Activated CD8-positive, alpha-beta T cell treated with anti-CD3 and anti-CD28 coated beads for 36 hours (primary cell): ENCODE measurements at places on chromosomes 16 and 17.
A peak's percentile ranks its signal among the peaks of the same experiment; 100 is the strongest.

DNA sequence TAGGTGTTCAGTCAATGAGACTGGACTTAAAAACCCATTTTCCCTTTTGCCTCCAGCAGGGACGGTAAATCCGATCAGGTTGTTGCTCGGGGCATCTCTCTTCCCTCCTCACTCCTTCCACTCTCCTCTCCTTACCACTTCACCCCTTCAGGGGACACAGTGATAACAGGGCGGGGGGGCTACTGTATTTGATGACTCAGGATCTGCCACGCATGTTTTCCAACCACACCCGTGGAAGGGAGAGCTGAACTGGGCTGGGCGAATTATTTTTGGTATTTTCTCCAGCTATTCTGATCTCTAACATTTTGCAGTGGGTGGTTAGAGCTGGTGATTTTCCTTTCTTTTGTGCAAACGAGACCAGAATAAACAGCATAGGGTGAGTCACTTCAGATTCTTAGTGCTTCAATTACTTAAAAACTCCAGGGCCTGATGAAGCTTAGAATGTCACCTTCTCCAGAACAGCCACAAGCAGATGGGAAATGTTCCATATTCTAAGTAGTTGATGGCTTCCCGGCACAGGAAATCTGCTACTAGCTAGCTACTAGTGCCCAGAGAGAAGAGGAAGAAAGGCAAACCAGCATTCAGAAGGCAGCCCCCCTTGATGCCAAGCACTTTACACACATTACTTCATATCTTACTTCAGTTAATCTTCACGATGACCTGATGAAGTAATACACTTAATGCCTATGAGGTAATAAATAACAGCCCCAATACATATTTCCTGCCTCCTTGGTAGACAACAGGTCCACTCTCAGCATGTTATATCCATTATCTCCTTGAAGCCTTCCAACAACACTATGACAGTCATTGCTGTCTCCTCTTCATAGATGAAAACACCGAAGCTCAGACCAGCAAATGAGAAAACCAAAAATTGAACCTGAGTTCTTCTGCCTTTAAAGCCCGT lies 74.1 kb downstream of the ASIC2 start:
- no peaks in the 10 kb centered on the region for H3K4me1 ChIP-seq
- H3K36me3 ChIP-seq, result no peaks in the 10 kb centered on the region
- H3K27me3 ChIP-seq, result peaks cover 9% of the 10 kb centered on the region
- no peak overlapping the region for H3K4me3 ChIP-seq
- DNase-seq, result no peak

- H3K4me1 ChIP-seq, result peaks cover 79% of the 10 kb centered on the region
- no peaks in the 10 kb centered on the region for H3K27me3 ChIP-seq
- peak overlapping the region; percentile 41 for H3K4me3 ChIP-seq
- peak overlapping the region; percentile 96 for H3K27ac ChIP-seq
Measured at GRCh38 chr16:28182183-28182582, 29.6 kb downstream of the XPO6 start.

- H3K4me1 ChIP-seq, result peaks cover 64% of the 10 kb centered on the region
- no peak for DNase-seq
- no peaks in the 10 kb centered on the region for H3K36me3 ChIP-seq
- H3K27me3 ChIP-seq, result no peaks in the 10 kb centered on the region
- H3K27ac ChIP-seq, result peak overlapping the region; percentile 42
Measured at GRCh38 chr17:40072040-40072734, 9.4 kb downstream of the THRA start.

DNA sequence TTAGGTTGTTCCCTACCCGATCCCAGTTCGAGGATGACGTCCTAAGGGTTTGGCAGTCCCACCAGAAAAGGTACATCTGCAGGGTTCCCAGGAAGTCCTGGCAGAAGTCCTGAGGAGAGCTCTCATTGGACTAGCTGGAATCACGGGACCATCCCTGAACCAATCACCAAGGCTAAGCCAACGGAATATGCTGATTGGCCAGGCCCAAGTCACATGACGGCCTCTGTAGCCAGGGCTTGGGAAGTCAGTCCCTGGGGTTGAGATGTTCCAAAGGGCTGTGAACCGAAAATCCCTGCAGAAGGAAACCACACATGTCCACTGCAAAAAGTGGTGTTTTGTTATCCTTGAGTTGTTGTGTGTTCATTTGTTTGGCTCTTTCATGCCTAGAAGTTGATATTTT lies 68.2 kb upstream of the ZNF423 start:
- peaks cover 8% of the 10 kb centered on the region for H3K27me3 ChIP-seq
- no peak for DNase-seq
- no peaks in the 10 kb centered on the region for H3K36me3 ChIP-seq
- H3K4me3 ChIP-seq, result no peak overlapping the region
- no peaks in the 10 kb centered on the region for H3K4me1 ChIP-seq
- no peak overlapping the region for H3K27ac ChIP-seq

DNA sequence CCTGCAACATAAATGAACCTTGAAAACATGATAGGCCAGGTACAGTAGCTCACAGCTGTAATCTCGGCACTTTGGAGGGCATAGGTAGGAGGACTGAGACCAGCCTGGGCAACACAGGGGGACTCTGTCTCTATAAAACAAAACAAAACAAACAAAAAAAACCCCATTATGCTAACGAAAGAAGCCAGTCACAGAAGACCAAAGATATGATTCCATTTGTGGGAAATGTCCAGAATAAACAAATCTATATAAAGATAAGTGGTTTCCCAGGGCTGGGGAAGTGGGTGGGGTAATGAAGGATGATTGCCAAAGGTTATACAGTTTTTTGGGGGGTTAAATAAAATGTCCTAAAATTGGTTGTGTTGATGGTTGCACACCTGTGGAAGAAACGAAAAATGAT lies 36.5 kb upstream of the SIAH1 start:
- H3K27me3 ChIP-seq, result no peaks in the 10 kb centered on the region
- no peak overlapping the region for H3K4me3 ChIP-seq
- no peaks in the 10 kb centered on the region for H3K4me1 ChIP-seq
- H3K36me3 ChIP-seq, result no peaks in the 10 kb centered on the region
- no peak for DNase-seq

- H3K4me3 ChIP-seq, result peak overlapping the region; percentile 12
- DNase-seq, result peak; percentile 95
- H3K27me3 ChIP-seq, result no peaks in the 10 kb centered on the region
Measured at GRCh38 chr17:4412933-4413831, 20.6 kb upstream of the SPNS3 start.

DNA sequence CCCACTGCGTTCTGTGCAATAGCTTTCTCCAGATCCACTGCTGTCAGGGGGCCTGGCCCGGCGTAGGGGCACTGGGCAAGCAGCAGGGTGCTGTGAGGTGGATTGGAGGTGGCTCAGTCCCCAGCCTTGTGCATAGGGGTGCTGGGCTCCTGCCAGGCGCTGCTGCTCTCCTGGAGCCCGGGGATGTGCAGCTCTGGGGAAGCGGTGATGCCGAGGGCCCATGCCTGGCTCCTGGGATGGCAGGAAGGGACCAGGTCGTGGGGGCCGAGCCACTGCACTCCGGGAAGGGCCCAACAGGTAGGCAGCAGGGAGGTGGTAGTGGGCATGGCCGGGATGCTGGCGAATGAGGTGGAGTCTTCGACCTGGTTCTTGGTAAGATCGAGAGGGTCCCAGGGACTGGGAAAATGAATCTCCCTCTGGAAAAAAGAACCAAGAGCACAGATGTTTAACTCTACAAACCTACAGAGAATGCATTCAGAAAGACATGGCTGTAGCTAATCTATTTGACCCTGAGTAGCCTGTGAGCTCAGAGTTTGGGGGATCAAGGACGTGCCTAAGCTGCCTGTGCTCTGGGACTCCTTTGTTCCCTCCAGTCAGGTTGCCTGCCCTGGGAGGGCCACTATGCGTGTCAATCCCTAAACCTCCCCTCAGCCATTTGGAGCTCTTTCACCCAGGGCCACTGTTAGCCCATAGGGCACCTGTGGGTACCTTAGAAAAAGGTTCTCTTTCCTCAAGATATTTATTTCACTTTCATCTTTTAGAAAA lies 6.6 kb upstream of the SUPT4H1 start:
- H3K4me1 ChIP-seq, result peaks cover 7% of the 10 kb centered on the region
- DNase-seq, result no peak
- no peak overlapping the region for H3K27ac ChIP-seq
- H3K4me3 ChIP-seq, result no peak overlapping the region
- peaks cover 5% of the 10 kb centered on the region for H3K36me3 ChIP-seq

DNA sequence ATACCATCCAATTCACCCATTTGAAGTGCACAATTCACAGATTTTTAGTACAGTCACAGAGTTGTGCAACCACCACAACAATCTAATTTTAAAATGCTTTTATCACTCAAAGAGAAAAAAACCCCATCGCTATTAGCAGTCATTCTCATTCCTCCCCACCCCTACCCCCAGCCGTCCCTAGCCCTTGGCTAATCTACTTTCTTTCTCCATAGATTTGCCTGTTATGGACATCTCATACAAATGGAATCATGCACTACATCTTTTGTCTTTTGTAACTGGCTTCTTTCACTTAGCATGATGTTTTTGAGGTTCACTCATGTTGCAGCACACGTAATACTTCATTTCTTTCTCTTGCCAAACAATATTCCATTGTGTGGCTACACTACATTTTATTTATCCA lies 20.4 kb downstream of the LYRM9 start:
- DNase-seq, result no peak
- H3K36me3 ChIP-seq, result no peaks in the 10 kb centered on the region
- H3K4me3 ChIP-seq, result no peak overlapping the region
- H3K27me3 ChIP-seq, result no peaks in the 10 kb centered on the region

DNA sequence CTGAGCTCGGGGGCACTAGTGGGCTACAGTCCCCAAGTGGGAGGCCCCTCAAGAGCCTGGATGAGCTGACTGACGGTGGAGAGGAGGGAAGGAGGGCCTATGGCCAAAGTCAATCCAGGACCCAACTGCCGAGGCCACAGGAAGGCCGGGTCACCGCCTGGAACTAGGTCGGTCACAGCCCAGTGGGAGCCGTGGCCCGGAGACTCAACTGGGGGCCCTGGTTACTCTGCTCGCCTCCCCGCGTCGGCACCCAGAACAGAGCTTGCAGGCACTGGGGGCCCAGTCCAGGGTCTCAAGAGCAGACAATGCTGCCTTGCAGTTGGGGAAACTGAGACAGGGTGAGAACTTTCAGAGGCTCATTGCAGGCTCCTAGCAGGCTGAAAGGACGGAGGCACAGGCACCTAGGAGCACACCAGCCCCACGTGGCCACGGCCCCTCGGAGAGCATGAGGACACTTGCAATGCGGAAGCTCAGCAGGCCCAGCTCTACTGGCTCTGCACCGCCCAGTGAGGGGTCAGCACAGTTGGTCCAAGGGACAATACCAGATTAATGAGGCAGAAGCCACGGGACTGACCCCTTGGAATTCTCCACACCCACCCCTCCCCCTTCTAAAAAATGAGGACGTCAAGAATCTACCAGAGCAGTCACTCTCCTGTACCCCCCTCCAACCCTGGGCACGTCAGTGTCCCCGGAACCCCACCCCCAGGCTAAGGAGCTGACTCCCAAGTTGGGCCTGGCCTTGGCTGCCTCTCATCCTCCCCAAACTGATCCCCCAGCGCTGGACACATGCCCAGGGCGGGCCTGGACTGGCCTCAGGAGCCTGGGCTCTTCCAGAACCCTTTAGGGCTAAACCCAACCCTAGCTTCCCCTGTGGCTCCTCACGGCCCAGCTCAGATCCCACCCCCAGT lies 2.2 kb downstream of the HS3ST6 start:
- H3K27me3 ChIP-seq, result peaks cover 36% of the 10 kb centered on the region
- no peaks in the 10 kb centered on the region for H3K36me3 ChIP-seq
- no peak overlapping the region for H3K4me3 ChIP-seq
- no peak overlapping the region for H3K27ac ChIP-seq
- H3K4me1 ChIP-seq, result no peaks in the 10 kb centered on the region

- peaks cover 14% of the 10 kb centered on the region for H3K36me3 ChIP-seq
- H3K27me3 ChIP-seq, result peaks cover 40% of the 10 kb centered on the region
- no peak for DNase-seq
- peaks cover 30% of the 10 kb centered on the region for H3K4me1 ChIP-seq
Measured at GRCh38 chr16:3028716-3029319, 5.0 kb downstream of the THOC6 start.
